ENCODE measurements at places on chromosomes 2 and 18.

DNA sequence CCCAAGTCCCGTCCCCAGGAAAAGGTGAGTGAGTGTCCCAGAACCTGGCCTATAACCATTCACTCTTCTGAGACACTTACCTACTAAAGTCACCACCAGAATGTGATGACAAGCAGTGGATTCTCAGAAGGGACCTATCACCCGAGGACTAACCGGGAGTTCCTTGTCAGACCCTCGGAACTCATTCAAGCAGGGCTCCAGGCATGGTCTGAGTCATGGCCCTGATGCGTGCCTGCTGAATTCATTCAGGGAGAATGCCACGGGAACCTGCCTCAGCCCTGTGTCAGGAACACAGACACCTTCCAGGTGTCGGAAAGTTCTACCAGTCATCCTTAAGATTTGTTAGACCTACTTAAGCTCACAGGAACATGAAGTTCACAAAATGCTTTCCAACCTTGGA is 29.8 kb downstream of the ALPK2 start:
- no peak for DNase-seq

- no peak for DNase-seq
Measured at GRCh38 chr2:42792583-42793333, at the start of gene HAAO. HAAO (minus strand) TSS chr2:42792583; CDS start chr2:42792536, 47 bp downstream.

GRCh38 chr2:216768908-216769411 is 73.6 kb upstream of the IGFBP5 start:
- DNase-seq = no peak

DNA sequence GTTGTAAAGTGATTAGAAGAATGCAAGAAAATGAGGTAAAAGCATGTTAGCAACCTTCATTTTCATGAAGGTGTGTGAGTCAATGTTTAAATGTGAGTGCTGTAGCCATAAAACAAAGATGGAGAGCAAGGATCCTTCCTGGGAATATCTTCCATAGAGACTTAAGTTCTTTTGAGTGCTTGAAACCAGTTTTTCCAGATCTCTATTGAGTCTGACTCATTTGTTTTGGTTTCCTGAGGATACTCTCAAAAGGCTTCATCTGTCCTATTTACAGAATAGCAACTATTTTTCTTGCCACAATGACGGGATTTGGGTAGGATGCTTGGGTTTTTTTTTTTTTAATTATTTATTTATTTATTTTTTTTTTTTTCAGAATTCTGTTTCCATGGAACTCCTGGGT is 45.9 kb upstream of the ASB1 start:
- DNase-seq = no peak

- DNase-seq = no peak
Measured at GRCh38 chr2:182291296-182291695, 135.5 kb downstream of the PDE1A start.

DNA sequence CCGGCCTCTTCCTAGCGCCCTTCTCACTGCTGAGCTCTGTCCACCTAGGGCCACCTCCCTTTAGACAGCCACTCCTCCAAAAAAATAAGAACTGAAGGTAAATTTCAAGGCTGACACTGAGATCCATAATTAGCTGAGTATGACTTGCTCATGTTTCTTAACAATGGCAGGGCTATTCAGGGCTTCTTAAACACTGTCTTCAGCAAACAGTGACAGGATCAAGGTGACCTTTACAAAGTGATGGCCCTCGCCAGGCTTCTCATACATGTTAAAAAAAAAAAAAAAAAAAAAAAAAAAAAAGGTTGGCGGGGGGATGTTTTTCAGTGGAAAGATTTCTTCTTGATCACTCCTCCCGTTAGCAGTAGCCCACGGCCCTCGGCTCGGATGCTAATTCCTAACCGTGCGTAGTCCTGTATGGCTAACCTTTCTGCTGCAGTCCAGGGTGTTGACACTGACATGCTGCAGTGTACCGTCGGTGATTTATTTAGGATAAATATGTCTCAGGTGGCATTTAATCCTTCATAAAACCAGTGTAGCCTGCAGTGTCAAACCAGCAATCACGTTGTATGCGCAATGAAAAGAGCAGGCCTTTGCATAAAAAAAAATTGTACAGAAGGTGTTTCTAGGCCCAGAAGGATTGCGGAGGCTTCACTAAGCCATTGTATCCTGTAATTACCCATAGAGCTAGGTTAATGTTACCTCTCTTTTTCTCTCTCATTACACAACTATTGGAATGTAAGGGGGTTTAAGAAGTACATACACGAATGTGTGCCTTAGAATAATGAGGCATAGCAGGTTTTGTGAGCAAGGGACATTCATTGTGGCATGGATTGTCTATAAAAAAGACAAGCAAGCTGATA is 142.7 kb downstream of the PTGR3 start:
- DNase-seq = no peak

- no peak for DNase-seq
Measured at GRCh38 chr2:119429225-119429981, 2.3 kb upstream of the TMEM37 start.

GRCh38 chr18:63505566-63506335 is 29.0 kb downstream of the SERPINB5 start:
- no peak for DNase-seq

- DNase-seq = no peak
Measured at GRCh38 chr18:60549338-60549960, 176.9 kb upstream of the MC4R start.

DNA sequence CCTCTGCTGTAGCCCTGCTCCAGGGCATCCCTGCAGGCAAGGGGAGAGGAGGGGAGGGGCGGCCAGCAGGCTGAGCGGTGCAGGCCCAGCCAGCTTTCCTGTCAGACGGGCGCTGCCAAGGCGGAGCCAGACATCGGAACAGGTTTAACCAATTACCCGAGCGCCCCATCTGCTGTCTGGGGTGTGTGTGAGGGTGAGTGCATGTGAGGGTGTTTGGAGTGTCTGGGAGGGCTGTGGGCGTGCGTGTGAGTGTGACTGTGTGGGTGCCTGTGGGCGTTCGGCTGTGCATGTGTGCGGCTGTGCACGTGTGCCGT is 20.0 kb downstream of the EMX1 start:
- DNase-seq = no peak

- DNase-seq = no peak
Measured at GRCh38 chr18:3211236-3211992, 8.4 kb downstream of the MYOM1 start.

DNA sequence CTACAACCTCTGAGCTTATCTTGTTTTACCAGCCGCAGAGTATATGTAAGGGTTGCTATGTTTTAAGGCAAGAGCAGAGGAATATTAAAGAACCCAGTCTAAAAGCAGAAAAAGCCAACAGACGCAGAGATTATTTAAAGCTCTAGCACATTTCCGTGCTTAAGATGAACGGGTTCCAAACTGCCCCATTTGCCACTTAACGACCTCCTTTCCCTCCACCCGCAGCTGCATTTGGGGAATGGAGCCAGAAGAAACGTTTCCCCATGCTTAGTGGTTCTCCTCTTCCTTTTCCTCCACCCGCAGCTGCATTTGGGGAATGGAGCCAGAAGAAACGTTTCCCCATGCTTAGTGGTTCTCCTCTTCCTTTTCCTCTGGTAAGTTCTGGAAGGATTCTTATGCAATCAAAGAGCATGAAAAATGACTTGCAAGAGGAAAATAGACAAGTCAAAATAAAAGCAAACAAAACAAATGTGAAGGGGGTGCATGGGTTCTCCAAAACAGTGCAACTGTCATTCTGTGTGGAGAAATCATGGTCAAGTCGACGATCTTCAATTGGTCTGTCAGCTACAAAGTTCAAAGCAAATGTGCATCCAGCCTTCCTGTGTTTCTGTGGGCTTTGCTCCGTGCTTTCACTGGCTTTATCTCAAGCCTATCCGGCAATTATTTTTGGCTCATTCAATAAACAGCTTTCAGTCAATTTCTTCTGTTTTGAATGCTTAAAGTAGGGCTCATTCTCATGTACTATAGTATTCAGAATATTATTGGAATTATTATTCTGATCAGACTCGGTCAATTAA is 57.8 kb downstream of the DIPK1C start:
- no peak for DNase-seq

DNA sequence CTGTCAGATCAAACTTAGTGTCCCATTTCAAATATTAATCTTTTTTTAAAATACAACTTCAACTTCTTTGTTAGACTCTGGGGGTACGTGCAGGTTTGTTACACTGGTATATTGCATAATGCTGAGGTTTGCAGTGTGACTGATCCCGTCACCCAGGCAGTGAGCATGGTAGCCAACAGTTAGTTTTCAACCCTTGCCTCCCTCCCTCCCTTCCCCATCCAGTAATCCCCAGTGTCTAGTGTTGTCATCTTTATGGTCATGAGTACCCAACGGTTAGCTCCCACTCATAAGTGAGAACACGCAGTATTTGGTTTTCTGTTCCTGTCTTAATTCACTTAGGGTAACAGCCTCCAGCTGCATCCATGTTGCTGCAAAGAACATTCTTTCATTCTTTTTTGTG is 23.9 kb downstream of the NOL10 start:
- DNase-seq = no peak

DNA sequence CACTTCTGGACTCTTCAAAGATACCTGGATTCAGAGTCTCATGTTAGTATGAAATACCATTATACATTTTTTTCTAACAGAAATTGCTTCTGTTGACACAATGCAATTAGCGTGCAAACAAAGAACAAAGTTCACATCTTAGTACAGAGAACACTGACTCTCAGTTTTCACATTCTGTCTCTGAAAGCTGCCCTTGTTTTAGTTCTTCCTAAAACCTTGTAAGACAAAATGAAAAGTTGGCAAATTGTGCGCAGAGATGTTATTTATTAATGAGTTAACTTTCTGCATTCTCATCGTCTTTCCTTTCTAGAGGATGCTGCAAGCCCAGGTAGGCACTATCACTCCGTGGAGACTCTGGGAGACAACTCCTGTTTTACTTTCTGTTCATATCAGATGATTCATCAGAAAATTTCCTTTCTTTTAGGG is 377.3 kb upstream of the POU3F3 start:
- no peak for DNase-seq

- DNase-seq = no peak
Measured at GRCh38 chr2:28347596-28347995, 45.1 kb upstream of the FOSL2 start.

GRCh38 chr2:216551234-216552068 is 52.8 kb downstream of the RPL37A start:
- DNase-seq = no peak

GRCh38 chr2:113180131-113180946 is 6.6 kb downstream of the PSD4 start:
- DNase-seq = no peak

GRCh38 chr18:21444465-21445212 is 155.9 kb downstream of the ESCO1 start:
- DNase-seq = no peak

GRCh38 chr2:9484533-9484932 is 10.2 kb downstream of the IAH1 start:
- no peak for DNase-seq

- no peak for DNase-seq
Measured at GRCh38 chr2:182854375-182855105, 11.9 kb downstream of the FRZB start.

GRCh38 chr18:12744103-12744502 is 41.3 kb downstream of the PSMG2 start:
- DNase-seq = no peak

- DNase-seq = no peak
Measured at GRCh38 chr2:207418419-207418818, 111.3 kb upstream of the CREB1 start.

GRCh38 chr18:49690312-49690711 is 123.0 kb downstream of the ACAA2 start:
- DNase-seq = no peak

- no peak for DNase-seq
Measured at GRCh38 chr2:61016392-61017002, 1.0 kb upstream of the PEX13 start.

- no peak for DNase-seq
Measured at GRCh38 chr2:195456771-195457170, 200.3 kb upstream of the SLC39A10 start.

DNA sequence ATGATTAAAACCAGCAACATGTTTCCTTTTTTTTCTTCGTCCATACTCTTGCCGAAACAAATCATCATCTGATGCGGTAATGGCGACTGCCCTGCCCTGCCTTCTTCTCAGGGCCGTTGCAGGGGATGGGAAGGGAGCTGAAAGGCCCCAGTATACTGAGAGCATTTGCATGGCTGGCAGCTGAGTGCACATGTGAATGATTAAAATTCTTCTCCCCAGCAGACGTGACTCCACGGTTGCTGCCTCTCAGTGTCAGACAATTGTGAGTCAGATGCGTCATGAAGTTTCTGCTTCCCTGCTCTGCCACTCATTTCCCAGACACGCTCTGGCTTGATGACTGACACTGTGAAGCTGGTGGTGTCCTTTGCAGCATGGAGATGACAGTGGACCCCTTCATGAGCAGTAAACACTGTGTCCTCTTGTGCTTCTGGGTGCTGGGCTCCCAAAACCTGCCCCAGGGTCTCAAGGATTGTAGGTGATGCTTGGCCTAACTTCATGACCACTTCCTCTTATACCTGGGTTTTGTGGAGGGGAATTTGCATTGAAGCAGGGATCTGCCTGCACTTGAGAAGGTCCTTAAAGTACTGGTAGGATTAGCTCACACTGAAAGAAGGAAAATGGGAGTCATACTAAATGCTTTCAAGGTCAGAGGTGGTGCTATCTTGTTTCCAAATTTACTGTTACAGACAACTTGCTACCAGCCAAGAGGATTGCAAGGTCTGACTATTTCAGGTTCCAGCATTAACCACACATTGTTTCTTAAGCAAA is 222.5 kb upstream of the COPS8 start:
- no peak for DNase-seq

GRCh38 chr2:118291251-118291880 is 203.1 kb downstream of the INSIG2 start:
- no peak for DNase-seq

DNA sequence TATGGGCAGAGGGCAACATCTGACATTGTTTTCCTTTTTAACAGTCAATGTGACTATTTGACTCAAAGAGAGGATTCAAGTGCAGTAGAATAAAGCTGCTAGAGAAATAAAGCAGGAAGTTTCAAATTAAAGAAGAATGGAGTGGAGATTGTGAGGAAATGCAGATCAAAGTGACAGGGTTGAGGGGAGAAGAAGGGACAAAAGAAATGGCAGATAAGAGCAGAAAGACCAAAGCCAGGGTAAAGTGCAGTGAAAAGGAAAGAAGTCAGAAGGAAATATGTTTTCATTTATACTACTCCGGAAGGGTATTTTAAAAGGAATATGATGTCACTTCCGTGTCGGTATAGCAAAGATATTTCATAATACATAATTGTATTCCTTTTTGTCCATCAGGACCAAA is 297.5 kb upstream of the CRIM1 start:
- DNase-seq = no peak

GRCh38 chr2:96521219-96521618 is 15.3 kb upstream of the ARID5A start:
- no peak for DNase-seq

DNA sequence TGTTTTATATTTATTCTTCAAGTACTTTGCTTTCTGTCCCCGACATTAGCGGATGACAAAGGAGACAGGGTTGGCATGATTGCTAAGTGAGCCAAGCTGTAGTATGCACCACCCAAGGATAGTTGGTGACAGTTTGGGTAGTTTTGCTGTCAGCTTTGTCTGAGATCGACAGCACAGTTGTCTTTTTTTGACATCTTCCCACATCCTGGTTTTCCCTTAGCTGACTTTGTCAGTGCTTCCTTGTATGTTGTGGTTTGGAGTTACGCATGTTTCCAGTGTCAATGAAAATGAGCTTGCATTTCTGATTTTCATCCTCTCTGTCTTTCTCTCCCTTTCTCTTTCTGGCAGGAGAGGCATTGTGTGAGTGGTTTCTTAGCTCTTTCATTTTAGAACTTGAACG is 44.6 kb upstream of the DOCK10 start:
- no peak for DNase-seq

- DNase-seq = no peak
Measured at GRCh38 chr2:239285932-239286230, 114.9 kb downstream of the HDAC4 start.

- DNase-seq = no peak
Measured at GRCh38 chr2:58852243-58852642, 611.1 kb upstream of the FANCL start.

- no peak for DNase-seq
Measured at GRCh38 chr2:168432565-168433186, 23.4 kb upstream of the CERS6 start.

Data from stimulated activated CD8-positive, alpha-beta memory T cell treated with anti-CD3 and anti-CD28 coated beads, Interleukin-15, amount 100 ng/mL, for 4 hours (primary cell).